ENCODE measurements at places on chromosomes 2 and 18. TPM values are rescaled to one million over a fixed set of nuclear protein-coding genes. Genes with fewer than 3 reads are reported as not detected.

- DNase-seq = no peak
Measured at GRCh38 chr2:178824181-178824580, 17.0 kb upstream of the TTN start.

CROCC2 gene
- not detected for total RNA-seq

GRCh38 chr2:150911766-150912280 lies 349.8 kb downstream of the RBM43 start:
- no peak for DNase-seq

ADAM23 gene
- not detected for total RNA-seq
